ENCODE measurements at places on chromosomes 5 and 9.

- no peak for DNase-seq
Measured at GRCh38 chr9:78132701-78133058, 101.1 kb upstream of the GNAQ start.

GRCh38 chr9:133647148-133647547 lies 11.0 kb downstream of the DBH start:
- DNase-seq = no peak

- DNase-seq = no peak
Measured at GRCh38 chr5:138832218-138832617, 42.9 kb downstream of the LRRTM2 start.

DNA sequence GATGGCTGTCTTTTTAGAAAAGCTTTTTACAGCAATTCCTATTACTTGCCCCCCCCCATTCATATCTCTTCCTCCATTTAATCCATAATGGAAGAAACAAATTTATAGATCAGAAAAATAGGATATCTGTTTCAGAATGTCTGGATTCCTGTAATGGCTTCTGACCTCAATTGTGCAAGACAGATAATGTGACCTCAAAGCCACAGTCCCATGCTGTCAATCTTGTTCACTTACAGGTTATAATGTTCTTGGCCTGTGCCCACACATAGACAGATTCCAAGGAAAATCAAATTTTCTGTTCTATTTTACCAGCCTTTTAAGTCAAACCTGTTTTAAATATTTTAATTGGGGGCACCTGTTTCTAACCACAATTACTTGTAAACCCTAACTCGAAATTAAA lies 143.4 kb downstream of the ENTREP1 start:
- DNase-seq = no peak

DNA sequence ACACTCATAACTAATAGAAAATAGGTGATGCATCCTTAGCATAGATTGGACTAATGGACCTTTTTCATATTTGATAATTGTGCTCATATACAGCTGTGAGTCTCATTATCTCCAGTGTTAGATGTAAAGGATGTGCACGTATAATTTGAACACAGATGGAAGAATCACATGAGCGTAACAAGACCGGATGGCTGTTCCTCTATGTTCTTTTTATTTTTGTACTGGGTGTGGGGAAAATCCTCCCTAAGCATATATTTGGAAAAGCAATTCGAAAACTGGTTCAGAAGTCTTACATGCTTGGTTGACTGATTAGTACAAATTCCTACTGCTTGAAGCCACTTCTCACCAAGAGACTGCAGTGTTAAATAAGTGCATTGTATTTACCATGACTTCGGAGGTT lies 230.2 kb downstream of the AOPEP start:
- no peak for DNase-seq

GRCh38 chr5:61087921-61088320 lies 74.3 kb downstream of the SMIM15 start:
- no peak for DNase-seq

- no peak for DNase-seq
Measured at GRCh38 chr5:111752426-111752965, 4.5 kb downstream of the NREP start.

- DNase-seq = no peak
Measured at GRCh38 chr5:121949885-121950284, 11.9 kb upstream of the SRFBP1 start.

DNA sequence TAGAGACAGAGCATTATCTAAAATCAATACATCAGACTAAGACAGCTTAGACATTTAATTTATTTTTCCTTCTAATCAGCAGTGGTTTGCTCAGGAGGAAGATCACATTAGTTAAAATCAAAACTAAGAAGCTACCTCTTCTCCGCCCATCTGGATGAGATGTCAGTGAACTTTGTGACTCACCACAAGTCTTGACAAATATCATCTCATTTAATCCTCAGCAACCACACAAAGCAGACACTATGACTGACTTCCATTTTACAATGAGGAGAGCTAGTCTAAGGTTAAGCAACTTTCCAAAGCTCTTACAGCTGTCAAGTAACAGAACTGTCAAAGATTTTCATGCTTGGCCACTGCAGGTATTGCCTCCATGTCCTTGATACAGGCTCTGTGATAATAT lies 289.5 kb downstream of the DEPDC1B start:
- DNase-seq = no peak

DNA sequence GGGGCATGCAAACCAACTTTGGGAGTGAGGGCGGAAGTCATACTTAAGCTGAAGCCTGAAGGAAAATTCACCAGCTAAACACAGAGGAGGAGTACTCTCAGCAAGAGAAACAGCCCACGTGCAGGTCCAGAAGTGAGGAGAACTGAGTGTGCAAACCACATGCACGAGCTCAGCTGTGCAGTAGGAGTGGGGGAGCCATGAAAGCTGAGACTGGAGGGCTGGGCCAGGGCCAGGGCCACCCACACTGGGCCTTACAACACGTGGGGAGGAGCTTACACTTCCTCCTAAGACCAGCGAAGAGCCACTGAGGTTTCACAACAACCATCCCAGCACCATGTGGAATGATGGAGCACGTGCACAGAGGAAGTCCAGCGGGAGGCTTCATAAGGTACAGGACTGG lies 9.3 kb upstream of the WWC1 start:
- no peak for DNase-seq

DNA sequence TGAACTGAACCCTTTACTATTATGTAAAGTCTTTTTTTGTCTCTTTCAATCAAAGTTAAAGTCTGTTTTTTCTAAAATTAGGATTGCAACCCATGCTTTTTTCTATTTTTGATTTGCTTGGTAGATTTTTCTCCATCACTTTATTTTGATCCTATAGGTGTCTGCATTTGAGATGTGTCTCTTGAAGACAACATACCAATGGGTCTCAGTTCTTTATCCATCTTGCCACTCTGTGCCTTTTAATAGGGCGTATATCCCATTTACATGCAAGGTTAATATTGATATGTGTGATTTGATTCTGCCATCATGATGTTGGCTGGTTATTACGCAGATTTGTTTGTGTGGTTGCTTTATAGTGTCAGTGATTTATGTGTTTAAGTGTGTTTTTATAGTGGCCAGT lies 436.0 kb upstream of the SEMA6A start:
- DNase-seq = no peak
